ENCODE measurements at places on chromosomes 5 and 9.

DNA sequence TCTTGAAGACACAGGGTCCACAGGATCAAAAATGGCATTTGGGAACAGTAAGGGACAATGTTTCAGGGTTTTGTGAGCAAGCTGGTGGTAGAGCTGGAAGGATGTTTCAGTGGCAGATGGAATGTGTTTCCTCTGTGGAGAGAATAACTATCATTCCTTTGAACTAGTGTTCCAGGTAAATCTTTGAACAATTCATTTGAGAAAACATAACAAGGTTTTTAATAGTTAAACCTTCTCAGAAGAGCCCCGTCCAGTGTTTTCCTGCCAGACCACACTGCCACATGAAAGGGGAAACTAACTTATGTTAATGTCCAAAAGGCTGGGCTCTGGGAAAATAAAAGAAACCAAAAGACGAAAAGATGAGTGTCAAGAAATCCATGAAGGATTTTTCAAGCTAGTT, 207.0 kb upstream of the ZNF462 start:
- no peak for DNase-seq

GRCh38 chr5:136143312-136143711, 10.7 kb downstream of the SMAD5 start:
- DNase-seq: no peak

GRCh38 chr5:143186623-143187022, 216.9 kb downstream of the NR3C1 start:
- DNase-seq: no peak

DNA sequence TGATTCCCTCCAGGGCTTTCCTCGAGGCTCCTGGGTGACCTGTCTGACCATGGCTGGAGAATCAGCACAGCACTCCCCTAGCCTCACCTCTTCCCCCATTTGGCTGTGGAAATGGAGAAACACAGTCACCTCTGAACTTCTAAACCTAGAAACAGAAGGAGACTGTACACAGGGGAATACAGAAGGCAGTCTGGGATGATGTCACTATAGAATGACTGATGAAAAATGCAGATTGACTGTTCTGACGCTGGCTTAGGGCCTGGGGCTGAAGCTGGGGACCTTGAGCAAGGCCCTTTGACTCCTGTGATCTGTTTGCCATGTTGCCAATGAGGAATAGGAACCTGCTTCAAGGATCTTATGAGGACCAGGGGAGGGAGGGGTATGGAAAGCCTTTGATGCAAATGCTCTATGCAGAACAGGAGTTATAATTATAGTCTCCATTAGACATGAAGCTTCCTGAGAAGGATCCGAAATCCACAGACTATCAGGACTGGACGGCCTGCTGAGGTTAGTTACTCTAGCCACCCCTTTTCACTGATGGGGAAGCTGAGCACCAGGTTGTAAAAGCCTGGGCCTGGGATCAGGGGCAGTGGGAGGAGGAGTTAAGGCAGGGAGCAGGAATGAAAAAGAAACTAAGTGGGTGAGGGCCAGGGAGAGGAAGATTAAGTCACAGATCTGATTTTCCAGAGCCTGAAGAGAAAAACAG, 24.4 kb upstream of the ANXA6 start:
- DNase-seq: no peak

- DNase-seq: peak; percentile 41
These were observed 43.3 kb upstream of the NCS1 start for GRCh38 chr9:130128733-130129431.

- DNase-seq: no peak
These were observed 379.9 kb upstream of the DMAC1 start for GRCh38 chr9:8179381-8180053.

DNA sequence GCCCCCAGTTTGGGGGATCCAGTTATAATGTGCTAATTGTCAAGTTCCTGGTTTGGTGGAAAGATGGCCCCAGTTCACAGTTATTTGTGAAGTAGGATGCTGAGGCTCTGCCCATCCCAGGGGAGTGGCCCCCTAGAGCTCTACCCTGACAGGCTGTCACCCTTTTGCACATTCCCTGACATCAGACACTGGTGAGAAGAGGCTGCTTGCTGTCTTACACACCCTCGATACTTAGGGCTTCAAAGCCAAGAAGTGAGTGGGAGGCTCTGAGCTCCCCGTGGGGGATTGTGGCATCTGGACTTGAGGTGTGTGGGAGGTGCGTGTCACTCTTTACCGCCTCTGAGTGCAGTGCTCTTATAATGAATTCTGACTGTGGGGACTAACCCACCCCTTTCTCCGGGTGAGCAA, 168.5 kb downstream of the DOCK2 start:
- no peak for DNase-seq

- DNase-seq: no peak
These were observed 349.3 kb upstream of the TLE4 start for GRCh38 chr9:79222483-79222882.

DNA sequence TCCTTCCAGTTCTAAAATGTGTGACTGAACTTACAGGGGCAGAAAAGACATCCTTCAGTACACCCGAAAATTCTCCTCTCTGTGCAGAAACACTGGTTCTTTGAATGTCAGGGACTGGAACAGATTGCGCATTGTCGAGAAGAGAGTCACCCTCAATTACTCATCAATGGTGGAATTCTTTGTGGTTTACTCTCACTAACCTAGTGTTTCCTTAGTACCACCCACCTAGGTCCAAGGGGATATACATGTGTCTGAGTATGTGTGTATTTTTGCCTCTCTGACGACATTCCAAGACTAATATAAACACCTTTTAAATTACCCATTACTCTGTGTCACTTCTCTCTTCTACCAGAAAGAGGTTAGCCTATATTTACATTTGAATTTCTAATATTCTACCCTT, 660.8 kb downstream of the TLE1 start:
- DNase-seq: no peak

- peak; percentile 51 for DNase-seq
These were observed 35.6 kb downstream of the DAB2IP start for GRCh38 chr9:121686930-121687541.

DNA sequence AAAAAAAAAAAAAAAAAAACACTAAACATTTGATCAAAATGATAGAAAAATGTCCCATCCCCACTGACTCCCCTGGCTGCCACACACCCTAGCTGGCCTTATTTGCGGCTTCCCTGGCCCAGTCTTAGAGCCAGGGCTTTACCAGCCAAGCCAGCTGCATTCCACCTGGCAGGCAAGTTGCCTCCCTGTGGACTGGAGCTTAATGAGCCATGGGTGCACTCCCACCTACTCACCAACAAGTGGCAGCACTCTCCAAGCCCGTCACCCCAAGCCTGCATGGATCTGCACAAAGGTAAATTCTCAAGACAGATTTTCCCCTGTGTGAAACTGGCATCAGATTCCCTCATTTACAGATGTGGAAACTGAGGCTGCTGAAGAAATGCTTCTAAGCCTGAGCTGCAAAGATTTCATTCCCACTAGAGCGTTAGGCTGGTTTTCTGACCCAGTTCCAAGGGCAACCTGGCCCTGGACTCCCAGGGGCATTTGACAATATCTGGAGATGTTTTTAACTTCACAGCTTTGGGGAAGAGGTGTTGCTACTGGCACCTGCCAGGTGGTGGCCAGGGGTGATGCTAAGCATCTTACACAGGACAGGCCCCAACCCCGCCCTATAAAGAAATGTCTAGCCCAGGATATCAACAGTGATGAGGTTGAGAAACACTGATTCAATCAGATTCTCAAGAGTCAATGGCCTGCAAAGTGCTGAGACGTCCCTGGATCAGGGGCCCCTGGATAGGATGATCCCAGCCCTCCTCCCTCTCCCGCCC, 21.9 kb upstream of the VDAC1 start:
- peak; percentile 19 for DNase-seq

GRCh38 chr5:131276072-131276471, 12.2 kb downstream of the CDC42SE2 start:
- no peak for DNase-seq

- no peak for DNase-seq
These were observed 83.2 kb downstream of the NDFIP1 start for GRCh38 chr5:142191776-142192175.

- DNase-seq: no peak
These were observed 12.2 kb downstream of the GPR150 start for GRCh38 chr5:95631991-95632675.

GRCh38 chr5:107431998-107432397, 238.7 kb downstream of the EFNA5 start:
- DNase-seq: no peak

Measured in heart right ventricle (tissue), 16 donors.